Epithelial cell of umbilical artery (primary cell): ENCODE measurements at places on chromosomes 11 and 22. TPM values are rescaled to one million over a fixed set of nuclear protein-coding genes. Genes with fewer than 3 reads are reported as not detected.

SNU13 gene
- 84.8 and 96.7 TPM in 2 replicates for total RNA-seq

KRTAP5-2 gene
- not detected in 2 replicates for total RNA-seq

SHISAL1 gene
- total RNA-seq, result 0.15 TPM in 1 of 2 replicates, not detected in the other

GPR137 gene
- total RNA-seq, result 6.4 and 7.1 TPM in 2 replicates
